Umbilical cord (tissue), 2 donors: ENCODE measurements at places on chromosomes 12 and 14. TPM values are rescaled to one million over a fixed set of nuclear protein-coding genes. Genes with fewer than 3 reads are reported as not detected.

Gene CFAP73
- total RNA-seq = not detected

Gene PRH1
- 9.6 TPM for total RNA-seq

Gene NUBPL
- total RNA-seq = 27.0 TPM

Gene MFAP5
- 53.0 TPM for total RNA-seq

Gene TAS2R9
- total RNA-seq = 1.7 TPM

Gene SLC6A12
- not detected for total RNA-seq

Gene IRAK3
- 21.9 TPM for total RNA-seq

Gene SMARCD1
- total RNA-seq = 33.0 TPM
